ENCODE measurements at places on chromosomes 16 and 17.

DNA sequence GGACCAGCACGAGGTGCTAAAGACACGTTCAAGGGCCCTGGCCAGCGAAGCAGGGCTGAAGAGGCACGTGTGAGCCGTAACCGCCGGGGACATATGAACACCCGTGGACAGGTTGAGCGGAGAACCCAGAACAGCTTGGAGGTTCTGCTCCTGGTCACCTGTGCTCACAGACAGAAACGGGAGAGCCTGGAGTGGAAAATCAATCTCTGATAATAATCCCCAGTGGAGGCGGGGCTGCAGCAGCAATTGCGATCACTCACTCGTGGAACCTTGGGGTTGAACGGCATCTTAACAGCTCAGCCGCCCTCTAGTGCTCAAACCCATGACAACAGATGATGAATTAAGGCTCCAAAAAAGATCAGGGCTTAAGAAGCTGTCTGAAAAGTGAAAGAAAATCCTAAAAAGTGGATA lies 25.6 kb downstream of the WIPI1 start:
- no peak for DNase-seq

DNA sequence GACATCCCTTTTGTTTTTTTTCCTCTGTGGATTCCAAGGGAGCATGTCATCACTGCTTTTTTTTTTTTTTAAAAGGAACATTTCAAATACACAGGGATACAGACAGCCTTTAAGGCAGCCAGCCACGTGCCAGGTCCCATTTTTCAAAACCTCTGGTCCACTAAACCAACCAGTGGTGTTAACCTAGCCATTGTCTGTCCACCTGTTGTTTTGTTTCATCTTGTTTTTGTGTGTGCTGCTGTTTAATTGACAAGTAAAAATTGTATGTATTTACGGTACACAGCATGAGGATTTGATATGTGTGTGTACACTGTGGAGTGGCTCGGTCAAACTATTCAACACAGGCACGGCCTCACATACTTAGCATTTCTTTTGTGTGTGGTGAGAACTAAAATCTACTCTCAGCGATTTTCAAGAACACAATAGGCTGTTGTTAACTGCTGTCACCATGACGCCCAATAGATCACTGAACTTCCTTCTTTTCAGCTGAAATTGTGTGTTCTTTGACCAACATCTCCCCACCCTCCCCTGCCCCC lies 19.2 kb downstream of the TMEM114 start:
- DNase-seq, result no peak

DNA sequence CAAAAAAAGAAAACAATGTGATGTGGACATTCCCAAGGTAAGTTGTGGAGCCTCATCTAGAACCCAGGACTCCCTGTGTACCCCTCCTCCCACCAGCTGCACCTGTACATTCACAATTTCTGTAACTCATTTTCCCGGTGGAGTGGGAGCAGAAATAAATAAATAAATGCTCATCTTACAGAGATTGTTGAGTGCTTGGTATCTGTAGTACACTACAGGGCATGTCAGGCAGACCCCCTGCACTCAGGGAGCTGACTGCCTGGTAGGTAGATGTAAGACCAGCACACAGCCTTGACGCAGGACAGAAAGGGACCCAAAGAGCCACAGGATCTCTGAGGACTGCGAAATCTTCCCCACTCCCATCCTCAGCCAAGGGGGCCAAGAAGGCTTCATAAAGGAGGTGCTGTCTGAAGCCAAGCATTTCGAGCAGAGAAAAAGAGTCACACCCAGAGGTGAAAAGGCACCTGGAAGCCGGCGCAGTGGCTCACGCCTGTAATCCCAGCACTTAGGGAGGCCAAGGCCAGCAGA lies 6.5 kb downstream of the EIF1 start:
- no peak for DNase-seq

DNA sequence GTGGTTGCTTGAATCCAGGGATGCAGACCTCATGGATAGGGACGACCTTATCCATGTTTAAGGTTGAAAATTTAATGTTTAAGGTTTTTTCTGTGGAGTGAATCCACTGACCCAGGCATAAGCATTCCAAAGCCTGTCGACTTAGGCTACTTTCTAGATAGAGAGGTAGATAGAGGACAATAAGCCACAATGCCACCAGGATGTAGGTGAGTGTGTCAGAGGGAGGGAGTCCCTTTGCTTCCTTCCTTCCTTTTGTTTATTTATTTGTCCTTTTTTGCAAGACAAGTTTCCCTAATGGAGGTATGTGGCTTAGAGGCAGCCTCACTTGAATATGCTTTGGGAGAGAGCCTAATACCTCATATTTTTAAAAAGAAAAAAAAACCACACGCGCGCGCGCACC lies 834.2 kb upstream of the SOX9 start:
- no peak for DNase-seq

All from stimulated activated CD8-positive, alpha-beta memory T cell treated with anti-CD3 and anti-CD28 coated beads, Interleukin-7, amount 100 ng/mL, for 24 hours (primary cell).